ENCODE measurements at places on chromosomes 5 and 9.

DNA sequence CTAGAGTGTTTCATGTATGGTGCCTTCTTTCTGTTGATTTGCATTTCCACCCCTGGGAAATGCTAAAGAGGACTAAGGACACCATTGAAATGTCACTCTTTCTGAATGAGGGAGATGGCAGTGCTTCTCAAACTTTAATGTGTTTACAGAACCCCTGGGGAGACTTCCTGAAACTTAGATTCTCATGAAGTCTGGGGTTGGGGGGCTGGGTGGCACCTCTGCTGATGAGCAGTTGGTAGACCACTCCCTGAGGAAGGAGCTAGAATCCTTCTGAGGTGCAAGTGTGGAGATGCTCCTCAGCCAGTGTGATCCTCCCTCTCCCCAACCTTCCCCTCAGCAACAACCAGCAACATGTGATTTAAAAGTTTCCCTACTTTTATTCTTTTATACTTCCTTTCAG lies 546.8 kb downstream of the LRRC70 start:
- no peak for DNase-seq

- DNase-seq: no peak
Measured at GRCh38 chr9:78295731-78296130, 1.2 kb upstream of the PSAT1 start.

DNA sequence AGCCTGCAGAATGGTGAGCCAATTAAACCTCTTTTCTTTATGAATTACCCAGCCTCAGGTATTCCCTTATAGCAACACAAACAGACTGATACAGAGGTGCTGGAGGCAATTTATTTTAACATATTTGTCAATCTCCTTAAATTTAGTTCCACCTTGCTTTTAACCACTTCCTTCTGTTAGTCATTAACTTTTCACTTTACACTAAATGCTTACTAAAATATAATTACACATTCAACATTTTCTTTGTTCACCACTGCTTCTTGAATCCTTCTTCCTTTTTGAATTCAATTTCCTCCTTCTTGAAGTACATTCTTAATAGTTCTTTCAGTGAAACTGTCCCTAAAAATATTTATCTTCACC lies 39.4 kb downstream of the LYRM7 start:
- no peak for DNase-seq

- DNase-seq: peak; percentile 6
Measured at GRCh38 chr9:100472788-100473275, at the start of gene TMEFF1. Gene TMEFF1 (plus strand): TSS chr9:100473149. CDS start chr9:100473545, 396 bp downstream.

DNA sequence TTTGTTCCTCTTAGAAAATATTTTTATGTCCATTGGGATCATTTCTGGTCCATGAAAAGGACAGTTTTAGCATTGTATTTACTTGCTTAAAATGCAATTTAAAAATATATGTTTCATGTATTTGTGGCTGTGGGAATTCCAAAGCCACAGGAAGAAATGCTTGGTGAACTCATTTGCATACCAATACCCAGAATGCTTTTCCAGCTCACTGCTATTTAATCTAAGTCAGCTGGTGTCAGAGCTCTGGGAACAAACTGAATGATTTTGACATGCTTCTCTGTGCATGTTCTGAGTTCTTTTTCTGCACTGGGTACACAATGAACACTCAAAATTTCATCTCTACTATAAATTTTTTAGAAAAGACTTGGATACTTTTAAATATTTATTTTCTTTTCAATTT lies 482.8 kb upstream of the ARRDC3 start:
- DNase-seq: no peak

GRCh38 chr5:126098330-126099017 lies 324.7 kb upstream of the GRAMD2B start:
- no peak for DNase-seq

- DNase-seq: no peak
Measured at GRCh38 chr5:57551251-57551650, 68.6 kb upstream of the ACTBL2 start.

DNA sequence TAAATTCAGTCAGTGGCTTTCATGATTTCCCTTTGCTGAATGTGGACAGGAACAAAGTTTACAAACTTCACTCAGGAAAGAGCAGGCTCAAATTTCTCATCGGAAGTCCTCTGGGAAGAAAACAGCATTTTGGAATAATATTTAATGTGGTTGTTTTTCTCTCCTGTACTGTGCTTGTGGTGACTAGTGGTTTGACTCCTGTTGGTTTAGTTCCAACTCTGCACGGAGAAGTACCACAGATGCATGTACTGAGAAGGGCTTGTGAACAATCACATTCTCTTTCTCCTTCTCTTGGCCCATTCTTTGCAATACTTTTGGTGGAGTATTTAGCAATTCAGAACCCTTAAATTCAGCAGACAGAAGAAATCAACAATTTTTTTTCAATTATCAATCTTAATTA lies 13.3 kb downstream of the MPDZ start:
- no peak for DNase-seq

DNA sequence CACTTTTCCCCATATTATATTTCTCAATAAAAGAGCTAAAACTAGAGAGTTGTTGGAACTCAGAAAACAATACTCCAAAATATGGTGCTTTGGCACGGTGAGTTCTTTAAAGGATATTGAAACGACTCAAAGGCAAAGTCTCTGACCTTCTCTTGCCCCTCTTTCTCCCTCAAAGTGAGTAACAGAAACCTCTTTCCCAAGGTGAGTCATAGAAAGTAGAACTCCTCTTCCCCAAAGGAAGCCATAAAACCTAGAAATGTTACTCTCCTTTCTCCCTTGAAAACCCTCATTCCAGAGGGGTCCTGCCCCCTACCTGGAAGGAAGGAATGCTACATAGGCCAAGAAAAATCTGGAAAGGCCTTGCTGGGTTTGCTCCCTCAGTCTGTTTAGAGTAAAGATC lies 47.5 kb downstream of the RAPGEF6 start:
- DNase-seq: no peak

DNA sequence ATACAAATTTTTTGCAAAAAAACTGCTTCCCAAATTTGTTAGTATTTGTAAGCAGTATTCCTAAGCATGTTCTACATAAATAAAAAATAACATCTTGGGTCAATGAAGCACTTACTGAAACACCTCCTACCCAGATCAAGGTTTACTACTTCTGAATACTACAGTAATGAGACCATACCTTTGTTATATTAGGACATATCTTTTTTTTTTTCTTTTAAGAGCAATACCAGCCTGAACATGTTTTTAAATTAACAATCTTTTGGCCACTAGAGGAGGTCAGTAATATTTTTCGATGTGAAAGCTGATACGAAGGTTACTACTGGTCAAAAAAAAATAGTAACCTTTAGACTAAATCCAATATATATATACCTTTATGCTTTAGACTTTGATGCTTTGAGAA lies 72.7 kb downstream of the CERT1 start:
- no peak for DNase-seq

DNA sequence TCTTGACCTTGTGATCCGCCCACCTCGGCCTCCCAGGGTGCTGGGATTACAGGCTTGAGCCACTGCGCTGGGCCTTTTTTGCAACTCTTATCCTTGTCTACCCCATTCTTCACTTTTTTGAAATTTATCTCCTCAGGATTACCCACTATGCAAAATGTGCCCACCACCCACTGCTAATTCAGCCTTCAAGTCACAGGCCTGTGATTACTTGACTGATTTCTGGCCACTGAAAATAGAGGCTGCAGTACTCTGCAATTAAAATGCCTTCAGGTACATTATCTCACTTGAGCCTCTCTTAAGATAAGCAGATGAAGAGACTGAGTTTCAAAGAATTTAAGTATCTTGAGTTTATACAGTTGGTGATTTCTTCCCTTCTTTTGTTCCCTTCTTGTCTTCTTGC lies 112.4 kb upstream of the SPATA31D4 start:
- DNase-seq: no peak

DNA sequence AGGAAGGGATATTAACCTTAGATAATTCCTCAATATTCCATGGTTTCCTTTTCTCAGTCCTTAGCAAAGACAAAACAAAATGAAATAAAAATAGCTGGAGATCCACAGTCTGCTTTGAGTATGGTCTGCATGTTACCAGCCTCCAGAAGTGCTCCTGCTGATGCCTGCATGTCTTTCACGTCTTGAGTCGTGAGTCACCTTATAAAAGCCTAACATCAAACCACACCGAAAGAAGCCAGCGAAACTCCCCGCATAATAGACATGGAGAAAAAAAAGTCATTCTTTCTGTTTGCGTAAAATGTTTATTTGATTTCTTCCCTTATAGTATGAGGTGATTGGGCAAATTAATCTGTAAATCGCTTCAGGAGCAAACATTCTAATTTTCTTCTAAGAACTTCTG lies 380.5 kb downstream of the SLCO4C1 start:
- DNase-seq: no peak

DNA sequence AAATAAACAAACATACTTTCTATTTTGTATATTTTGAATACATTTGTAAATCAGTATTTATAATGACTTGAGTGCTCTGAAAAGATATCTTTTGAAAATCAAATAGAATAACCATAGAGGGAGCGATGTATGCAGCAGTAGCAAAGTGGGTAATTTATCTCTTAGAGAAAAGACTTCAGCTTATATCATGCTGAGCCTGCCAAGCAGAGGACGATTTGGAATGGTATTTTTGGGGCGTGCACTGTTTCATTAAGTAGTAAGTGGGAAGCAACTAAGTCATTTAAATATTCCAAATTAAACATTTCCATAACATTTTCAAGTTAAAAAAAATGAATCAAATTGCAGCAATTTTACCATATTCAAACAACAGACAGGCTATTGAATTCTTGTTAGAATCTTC lies 147.6 kb downstream of the CDH10 start:
- no peak for DNase-seq

- no peak for DNase-seq
Measured at GRCh38 chr9:9674461-9674860, 938.3 kb downstream of the PTPRD start.

GRCh38 chr9:24901319-24901718 lies 355.6 kb upstream of the IZUMO3 start:
- no peak for DNase-seq

DNA sequence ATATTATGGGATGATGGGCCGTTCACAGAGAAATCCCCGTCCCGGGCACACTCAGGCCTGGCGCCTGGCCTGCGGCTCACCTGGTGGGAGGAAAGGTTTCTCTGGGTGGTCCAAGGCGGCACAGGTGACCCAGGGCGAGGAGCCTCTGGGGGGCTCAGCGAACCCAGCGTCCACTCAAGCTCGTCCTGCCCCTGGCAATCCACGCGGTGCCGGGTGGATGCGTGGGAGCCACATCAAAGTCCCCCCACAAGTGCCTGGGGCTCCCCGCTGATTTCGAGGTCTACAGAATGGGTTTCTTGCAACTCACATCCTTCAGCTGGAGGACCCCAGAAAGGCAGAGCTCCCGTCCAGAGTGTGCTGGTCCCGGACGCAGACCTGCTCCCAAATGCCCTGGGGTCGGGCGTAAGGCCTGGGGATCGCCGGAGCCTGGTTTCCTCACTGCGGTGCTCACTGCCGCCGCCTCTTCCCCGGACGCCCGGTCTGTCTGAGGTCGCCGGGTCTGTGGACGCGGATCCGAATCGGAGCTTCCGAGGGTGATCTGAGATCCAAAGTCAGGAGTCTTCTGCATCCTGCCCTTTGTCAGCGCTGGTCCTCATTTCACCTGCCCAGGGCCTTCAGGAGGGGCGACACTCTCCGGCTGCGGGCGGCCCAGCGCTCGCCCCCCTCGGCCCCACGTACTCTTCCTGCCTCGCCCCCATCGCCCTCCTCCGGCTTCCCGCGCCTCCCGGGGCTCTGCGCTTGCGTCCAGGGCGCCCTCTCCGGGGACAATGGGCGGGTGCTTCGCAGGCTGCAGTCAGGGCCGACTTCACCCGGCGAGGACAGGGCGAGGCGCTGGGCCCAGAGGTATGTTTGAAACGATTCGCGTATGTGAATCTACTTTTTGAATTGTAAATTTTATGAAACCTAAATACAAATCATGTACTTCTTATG lies 20.0 kb upstream of the RUFY1 start:
- peak; percentile 49 for DNase-seq

GRCh38 chr5:124060413-124061067 lies 548.6 kb downstream of the CSNK1G3 start:
- DNase-seq: no peak

- no peak for DNase-seq
Measured at GRCh38 chr9:134007571-134007970, 15.4 kb upstream of the VAV2 start.

DNA sequence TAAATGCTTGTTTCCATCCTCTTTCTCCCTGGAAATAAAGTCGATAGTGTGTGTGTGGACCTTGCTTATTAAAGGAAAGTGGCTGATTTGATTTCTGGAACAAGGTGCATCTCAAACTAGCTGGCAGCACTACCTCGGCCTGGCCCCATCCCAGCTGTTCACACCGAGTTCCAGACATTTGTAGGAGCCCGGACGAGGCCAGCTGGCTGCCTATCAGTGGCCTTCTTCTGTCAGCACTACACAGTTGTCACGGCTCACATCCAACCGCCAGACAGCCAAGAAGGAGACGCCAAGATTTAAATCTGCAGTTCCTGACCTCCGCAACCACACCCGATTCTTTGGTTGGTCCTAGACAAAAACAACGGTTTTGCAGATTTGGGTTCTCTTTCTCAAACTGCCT lies 63.6 kb downstream of the PALM2AKAP2 start:
- no peak for DNase-seq

GRCh38 chr5:96927008-96927407 lies 8.9 kb upstream of the LNPEP start:
- no peak for DNase-seq

DNA sequence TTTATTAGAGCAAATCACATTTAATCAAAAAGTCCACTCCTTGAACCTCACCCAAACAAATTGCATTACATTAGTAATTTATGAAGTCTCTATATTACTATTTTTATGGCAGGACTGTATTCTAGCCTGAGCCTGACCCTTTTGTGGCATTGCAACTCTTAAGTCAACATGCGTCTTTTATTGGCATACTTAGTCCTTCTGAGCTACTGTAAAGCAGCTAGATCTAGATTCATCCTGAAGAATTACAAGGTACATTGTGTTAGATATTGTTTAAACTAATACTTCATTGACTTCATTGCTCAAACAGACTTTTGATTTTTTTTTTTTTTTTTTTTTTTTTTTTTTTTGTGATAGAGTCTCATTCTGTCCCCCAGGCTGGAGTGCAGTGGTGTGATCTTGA lies 1842.5 kb upstream of the CDH9 start:
- DNase-seq: no peak

DNA sequence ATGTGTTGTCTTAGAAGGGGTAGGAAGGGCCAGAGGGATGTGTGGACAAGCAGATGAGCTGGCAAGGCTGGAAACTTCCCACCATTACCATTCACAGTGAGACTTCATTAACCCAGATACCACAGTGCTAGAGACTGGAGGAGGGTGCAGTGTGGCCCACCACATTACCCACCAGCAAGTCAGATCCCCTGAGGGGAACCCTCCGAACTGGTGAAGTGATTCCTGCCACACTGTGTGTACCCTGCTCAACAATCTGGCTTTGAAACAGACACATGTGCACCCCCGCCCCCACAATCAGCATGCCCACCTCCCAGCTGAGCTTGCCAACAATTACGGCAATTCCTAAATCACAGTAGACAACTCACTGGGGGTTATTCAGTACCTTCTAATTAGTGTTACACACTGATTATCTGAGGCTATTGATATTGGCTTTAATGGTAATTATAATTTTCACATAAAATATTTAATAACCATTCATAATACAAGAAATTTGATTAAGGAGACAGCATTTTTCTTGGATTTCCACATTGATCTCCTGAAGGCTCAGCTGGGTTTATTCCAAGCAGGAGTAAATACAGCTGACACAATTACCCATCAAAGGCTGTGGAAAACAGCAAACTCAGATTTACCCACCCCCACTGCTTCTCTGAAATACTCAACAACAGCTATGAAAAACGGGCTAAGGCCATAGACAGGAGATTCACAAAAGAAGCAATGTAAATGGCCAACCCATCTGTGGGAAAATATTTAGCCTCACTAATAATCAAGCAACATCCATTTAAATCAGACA lies 169.3 kb upstream of the FSTL4 start:
- DNase-seq: no peak
